Type B pancreatic cell (in vitro differentiated cells): ENCODE measurements at places on chromosomes 13 and 19. TPM values are rescaled to one million over a fixed set of nuclear protein-coding genes. Genes with fewer than 3 reads are reported as not detected.
A peak's percentile ranks its signal among the peaks of the same experiment; 100 is the strongest.

GRCh38 chr13:95106562-95106961 is 194.7 kb downstream of the ABCC4 start:
- DNase-seq = no peak

GRCh38 chr19:16274447-16274846 is 50.2 kb upstream of the KLF2 start:
- no peak for DNase-seq

DNA sequence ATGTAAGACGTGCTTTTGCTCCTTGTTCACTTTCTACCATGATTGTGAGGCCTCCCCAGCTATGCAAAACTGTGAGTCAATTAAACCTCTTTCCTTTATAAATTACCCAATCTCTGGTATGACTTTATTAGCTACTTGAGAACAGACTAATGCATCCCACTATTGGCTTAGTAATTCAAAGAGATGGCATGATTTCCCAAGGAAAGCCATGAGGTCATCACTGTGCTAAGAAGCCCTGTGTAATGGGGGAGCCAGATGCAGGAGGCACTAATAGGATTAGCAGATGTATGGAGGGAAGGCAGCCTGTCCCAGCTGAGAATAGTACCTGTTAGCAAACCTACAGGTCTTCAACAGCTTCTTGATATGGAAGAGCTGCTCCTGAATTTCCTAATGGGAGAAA is 38.1 kb downstream of the RUBCNL start:
- DNase-seq = no peak

GRCh38 chr13:100095498-100095897 is 6.6 kb downstream of the PCCA start:
- DNase-seq = no peak

DNA sequence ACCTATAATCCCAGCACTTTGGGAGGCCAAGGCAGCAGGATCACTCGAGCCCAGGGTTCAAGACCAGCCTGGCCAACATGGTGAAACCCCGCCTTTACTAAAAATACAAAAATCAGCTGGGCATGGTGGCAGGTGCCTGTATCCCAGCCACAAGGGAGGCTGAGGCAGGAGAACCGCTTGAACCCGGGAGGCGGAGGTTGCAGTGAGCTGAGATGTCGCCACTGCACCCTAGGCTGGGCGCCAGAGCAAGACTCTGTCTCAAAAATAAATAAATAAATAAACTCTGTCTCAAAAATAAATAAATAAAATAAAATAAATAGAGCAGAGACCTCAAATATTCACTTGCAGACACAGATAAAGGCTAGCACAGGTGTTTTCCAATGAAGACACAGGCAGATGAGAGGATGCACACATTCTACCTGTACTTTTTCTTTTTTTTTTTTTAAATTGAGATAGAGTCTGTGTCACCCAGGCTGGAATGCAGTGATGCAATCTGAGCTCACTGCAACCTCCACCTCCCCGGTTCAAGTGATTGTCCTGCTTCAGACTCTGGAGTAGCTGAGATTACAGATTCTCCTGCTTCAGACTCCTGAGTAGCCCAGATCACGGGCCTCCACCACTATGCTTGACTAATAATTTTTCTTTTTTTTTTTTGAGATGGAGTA is 2.7 kb upstream of the RPS16 start:
- DNase-seq = no peak

DNA sequence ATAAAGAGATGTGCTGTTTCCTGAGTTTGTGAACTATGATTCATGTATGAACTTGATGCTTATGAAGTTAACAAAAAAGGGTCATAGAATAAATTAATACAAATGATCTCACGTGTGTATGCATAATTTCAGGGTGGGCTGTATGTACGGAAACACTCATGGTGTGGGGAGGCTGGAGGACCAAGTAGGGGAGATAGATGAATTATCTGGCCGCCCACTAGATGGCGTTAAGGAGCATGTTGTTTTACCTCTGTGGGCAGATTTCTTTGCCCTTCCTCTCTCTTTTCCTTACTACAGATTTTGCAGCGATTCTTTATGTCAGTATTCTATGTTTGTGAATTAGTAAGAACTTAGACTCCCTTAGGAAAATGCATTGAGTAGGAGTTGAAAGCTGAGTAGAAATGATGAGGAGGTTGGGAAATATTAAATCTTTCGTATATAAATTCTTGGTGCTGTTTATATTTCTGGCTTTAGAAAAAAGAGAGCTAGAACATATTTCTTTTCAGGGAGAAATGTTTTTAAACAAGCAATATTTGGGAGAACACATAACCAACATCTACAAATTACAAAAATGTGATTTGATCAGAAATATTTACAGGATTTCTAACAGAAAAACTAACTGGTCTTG is 47.4 kb upstream of the TMTC4 start:
- no peak for DNase-seq

GRCh38 chr19:56972291-56972841 is 131.8 kb upstream of the PEG3 start:
- DNase-seq = no peak

DNA sequence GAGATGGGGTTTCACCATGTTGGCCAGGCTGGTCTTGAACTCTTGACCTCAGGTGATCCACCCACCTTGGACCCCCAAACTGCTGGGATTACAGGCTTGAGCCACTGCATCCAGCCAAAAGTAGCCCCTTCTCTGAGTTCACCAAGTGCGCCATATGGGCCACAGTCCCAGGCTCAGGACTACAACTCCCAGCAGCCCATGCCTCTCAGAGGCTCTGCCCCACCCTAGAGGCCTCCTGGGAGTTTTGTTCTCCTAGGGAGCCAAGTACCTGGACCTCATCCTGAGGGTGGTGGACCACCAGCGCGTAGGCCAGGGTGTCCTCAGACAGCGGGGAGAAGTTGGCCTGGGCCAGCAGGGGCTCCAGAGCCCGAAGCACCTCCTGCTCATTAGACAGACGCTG is 18.8 kb downstream of the TMEM143 start:
- DNase-seq = no peak

- no peak for DNase-seq
These were observed 21.2 kb upstream of the ZNF536 start for GRCh38 chr19:30350692-30351663.

- peak; percentile 90 for DNase-seq
These were observed at the start of gene ZNF577 for GRCh38 chr19:51887522-51888498. Gene ZNF577, minus strand, starts transcription at chr19:51887951. Its CDS starts 7,569 bp downstream, at chr19:51880382.

DNA sequence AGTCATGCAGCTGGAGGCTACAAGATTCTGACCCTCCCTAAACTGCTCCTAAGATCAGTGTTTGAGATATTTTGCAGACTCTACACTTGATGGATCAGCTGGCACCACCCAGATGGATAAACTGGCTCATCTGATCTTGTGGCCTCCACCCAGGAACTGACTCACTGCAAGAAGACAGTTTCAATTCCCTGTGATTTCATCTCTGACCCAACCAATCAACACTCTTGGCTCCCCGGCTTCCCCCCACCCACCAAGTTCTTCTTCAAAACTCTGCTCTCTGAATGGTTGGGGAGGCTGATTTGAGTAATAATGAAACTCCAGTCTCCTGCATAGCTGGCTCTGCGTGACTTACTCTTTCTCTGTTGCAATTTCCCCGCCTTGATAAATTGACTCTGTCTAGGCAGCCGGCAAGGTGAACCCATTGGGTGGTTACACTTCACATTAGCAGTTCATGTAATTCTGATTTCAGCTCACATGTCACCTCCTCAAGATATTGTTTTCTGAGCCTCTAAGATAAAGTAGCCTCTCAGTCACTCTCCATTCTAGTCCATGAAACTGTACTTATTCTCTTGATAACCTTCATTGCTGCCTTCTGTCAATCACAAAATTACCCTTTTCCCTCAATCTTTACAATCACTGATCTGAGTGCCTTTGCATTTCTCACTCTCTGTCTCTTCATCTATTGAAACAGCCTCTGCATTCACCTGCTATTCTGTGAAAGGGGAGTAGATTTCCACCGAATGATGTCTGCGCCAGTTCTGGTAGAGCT is 9.9 kb upstream of the FPR3 start:
- DNase-seq = no peak

GRCh38 chr13:21040120-21040826 is 21.1 kb downstream of the LATS2 start:
- DNase-seq = no peak

- no peak for DNase-seq
These were observed 63.7 kb upstream of the ZDHHC20 start for GRCh38 chr13:21522847-21523246.

GRCh38 chr13:31046711-31047279 is 114.3 kb downstream of the TEX26 start:
- no peak for DNase-seq

GRCh38 chr13:23865026-23865425 is 24.2 kb downstream of the MIPEP start:
- DNase-seq = no peak

DNA sequence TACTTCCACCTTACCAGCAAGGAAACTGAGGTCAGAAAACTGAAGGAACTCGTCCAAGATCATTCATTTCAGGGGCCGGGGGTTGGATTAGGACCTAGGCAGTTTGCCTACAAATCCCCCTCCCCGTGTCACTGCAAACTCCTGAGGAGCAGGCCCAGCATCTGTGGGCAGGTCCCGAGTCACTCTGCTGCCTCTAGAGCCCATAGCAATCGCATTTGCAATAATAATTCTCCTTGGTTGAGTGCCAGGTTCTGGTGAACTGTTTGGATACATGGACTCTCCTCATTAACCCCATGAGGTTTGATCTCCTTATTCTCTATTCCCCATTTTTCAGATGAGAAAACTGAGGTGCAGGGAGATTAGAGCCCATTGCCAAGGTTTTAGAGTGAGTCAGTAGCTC is 903 bp downstream of the PIN1 start:
- DNase-seq = no peak

DNA sequence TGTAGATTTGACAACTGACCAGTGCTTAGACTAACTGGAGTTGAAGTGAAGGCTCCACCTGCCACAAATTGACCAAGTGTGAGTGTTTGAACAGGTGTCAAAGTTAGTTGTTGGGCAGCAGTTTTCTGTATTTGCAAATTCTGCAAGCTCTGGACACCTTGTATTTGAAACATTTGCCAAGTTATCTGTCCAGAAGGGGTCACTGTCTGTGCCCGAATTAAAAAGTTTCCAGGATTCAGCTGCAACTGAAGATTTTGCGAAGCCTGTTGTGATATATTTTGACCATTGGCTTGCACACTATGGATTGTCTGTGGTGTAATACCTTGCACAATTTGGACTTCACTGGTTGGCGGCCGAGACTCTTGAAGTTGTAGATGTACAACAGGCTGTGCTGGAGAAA is 1690.7 kb downstream of the SLITRK5 start:
- DNase-seq = no peak

DNA sequence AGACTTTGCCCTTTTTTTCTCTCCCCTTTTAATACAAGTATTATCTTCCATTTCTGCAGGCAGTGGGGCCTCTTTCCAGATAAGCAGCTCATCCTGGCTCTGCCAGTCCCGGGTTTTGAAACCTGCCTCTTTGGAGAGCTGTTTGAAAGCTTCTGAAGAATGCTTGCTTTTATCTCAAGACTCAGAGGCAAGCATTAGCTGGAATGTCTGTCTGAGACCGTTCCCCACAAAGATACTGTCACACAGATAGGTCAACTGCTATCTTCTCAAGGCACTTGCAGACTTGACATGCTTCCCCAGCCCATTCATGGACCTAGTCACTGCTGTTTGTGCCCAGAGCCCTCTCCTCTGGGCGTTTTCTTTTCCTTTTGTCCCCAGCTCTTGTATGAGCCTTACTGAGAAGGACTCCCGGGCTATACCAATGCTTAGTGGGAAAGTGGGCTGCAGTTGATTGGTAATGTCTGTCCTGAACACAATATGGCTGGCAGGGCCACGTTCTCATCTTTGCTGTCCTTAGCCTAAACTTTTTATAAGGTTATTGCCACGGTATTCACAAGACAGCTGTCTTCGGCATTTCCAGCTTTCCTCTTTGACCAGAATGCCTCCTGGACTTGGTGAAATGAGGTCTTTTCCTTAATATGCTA is 13.4 kb downstream of the SERP2 start:
- DNase-seq = no peak

GRCh38 chr19:15595069-15595468 is 19.9 kb upstream of the CYP4F8 start:
- no peak for DNase-seq

DNA sequence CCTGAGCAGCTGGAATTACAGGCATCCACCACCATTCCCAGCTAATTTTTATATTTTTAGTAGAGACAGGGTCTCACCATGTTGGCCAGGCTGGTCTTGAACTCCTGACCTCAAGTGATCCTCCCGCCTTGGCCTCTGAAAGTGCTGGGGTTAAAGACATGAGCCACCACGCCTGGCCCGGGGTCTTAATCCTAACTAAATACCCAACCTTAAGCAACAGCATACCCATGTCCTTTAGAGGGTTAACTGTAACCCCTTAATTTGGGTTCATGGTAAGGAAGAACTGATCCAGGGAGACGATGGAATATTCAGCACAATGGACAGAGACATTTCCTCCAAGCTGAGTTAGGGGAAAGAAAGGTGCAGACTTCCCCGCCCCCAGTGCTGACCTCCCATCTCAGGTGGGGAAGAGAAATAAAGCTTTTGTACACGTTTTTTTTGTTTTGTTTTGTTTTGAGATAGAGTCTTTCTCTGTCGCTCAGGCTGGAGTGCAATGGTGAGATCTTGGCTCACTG is 8.7 kb upstream of the GALP start:
- no peak for DNase-seq

DNA sequence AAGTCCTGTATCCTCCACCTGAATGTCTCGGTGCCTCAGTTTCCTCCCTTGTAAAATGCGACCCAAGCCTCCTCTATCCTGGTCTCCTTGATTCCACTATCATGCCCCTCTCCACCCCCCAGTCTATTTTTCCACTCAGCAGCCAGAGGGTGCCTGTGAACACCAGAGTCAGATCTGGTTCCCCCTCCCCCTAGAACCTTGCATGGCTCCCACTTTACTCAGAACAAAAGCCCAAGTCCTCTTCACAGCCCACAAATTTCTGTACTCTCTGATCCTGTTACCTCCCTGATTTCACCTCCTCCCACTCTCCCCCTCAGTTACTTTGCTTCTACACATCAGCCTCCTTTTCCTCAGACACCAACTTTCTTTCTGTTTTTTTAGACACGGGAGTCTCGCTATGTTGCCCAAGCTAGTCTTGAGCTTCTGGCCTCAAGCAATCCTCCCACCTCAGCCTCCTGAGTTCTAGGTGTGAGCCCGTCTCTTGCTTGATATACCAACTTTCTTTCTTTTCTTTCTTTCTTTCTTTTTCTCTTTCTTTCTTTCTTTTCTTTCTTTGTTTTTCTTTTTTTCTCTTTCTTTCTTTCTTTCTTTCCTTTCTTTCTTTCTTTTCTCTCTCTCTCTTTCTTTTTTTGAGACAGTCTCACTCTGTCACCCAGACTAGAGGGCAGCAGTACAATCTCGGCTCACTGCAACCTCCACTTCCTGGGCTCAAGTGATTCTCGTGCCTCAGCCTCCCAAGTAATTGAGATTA is 869 bp downstream of the DAND5 start:
- no peak for DNase-seq

- DNase-seq = no peak
These were observed 74.0 kb downstream of the PCDH9 start for GRCh38 chr13:67155898-67156722.

POGLUT2 gene
- 8.1 and 28.5 TPM in 2 replicates for total RNA-seq

F10 gene
- 34.4 and 53.6 TPM in 2 replicates for total RNA-seq

CNMD gene
- total RNA-seq = 0.26 and 0.75 TPM in 2 replicates

SACS gene
- total RNA-seq = 17.0 and 49.6 TPM in 2 replicates

GRK1 gene
- total RNA-seq = 0.24 and 0.85 TPM in 2 replicates
